NB4 (cell line): ENCODE measurements at places on chromosomes 5 and 9.

DNA sequence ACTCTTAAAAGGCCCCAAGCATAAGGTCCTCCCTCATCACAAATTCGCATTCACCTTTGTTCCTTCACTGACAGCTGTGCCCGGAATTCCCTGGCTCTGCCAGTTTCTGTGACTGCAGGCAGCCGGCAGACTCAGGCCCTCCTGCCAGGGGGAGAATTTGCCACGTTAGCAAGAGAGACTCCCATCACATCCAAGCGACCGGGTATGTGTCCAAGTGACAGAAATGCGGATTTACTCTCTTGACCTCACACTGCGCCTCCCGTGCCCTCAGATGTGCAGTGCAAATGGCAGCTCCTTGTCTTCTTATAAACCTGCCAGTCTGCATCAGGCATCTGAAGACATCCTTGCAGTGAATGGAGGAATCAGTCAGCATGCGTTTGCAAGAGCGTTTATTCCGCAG lies 187.1 kb upstream of the WWC1 start:
- no peak for DNase-seq

GRCh38 chr5:83430130-83431010 lies 41.2 kb upstream of the VCAN start:
- DNase-seq: peak; percentile 76

DNA sequence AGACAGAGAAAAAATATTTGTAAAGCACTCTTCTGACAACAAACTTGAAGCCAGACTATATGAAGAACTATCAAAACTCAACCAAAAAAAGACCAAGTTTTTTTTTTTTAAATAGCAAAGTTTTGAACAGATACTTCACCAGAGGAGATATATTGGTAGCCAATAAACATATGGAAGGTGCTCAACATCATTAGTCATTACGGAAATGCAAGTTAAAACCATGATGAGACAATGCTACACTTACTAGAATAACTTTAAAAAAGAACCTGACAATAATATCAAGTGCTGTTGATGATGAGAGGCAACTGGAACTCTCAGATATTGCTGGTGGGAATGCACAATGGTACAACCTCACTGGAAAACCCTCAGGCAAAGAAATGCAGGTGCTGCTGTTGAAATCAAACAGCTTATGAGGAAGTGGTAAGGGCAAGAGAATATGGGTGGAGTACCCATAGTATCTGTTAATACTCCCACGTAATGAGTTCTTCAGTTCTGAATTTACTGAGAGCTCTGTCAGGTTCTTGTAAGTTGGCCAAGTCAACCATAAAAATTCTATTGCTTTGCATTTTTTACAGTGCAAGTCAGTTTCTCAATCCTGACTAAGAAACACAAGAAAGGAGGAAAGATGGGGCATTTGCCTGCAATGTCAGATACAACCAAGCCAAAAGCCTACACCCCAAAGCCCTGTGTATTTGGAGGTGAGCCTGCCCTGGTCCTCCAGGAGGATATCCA lies 87.3 kb upstream of the GNAQ start:
- peak; percentile 89 for DNase-seq

DNA sequence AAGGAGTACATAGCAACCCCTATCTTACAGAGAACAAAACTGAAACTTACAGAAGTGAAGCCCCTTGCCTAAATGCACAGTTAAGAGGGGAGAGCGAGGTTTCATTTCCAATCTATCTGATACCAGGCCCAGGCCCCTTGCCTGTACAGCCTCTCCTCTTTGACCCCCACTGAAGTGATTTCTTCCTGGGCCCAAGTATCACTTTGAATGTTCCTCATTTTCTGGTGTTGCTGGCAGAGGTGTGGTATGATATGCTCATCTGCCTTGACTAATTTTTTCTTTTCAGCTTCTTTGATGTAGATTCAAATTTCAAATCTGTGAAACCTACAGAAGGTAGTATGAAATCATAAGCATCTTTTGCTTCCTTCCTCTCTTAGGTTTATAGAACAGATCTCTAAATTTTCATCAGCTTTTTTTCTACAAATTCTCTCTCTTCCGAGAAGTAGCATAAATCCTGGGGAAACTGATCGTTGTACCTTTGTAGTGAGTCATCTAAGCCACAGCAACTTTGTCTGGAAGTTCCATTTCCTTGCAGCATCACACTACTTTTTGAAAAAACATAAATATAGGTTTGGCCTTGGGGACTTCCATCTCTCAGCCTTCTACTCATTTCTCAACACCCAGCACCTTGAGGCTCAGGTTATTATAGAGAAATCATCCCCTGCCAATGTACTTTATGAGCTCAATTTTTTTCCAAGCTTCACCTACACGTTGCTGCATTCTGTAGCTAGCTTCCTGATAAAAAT lies 402.4 kb upstream of the PTGER4 start:
- no peak for DNase-seq

DNA sequence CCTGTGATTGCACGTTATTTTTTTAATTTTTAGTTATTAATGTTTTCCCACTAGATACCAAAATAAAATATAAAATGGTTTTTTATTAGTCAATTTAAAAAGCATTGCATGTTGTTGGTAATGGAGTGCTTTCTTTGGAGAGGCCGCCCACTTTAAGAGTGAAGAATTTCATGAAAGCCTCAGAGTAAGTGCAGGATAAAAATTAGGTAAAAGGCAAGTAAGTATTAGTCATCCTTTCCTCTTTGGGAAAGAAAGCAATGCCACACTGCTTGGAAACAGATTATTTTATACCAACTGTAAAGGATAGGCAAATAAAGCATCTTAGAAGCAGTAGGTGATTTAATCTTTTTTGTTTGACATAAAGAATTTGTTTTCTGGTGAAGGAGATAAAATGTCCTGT lies 62.9 kb downstream of the HSD17B4 start:
- no peak for DNase-seq

- DNase-seq: peak; percentile 21
These were observed 28.2 kb downstream of the CETN3 start for GRCh38 chr5:90381213-90381929.

- DNase-seq: peak; percentile 20
These were observed 23.5 kb upstream of the SAP30L start for GRCh38 chr5:154422298-154422697.

GRCh38 chr9:101787891-101788290 lies 49.4 kb upstream of the GRIN3A start:
- no peak for DNase-seq

DNA sequence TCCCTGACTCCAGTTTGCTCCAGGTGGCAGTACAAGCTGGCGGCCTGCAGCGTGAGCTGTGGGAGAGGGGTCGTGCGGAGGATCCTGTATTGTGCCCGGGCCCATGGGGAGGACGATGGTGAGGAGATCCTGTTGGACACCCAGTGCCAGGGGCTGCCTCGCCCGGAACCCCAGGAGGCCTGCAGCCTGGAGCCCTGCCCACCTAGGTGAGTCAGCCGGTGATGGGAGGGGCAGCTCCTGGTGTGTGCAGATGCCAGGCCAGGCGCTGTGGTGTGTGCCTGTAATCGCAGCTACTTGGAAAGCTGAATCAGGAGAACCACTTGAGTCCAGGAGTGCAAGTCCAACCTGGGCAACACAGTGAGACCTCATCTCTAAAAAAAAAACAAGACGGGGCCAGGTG lies 10.0 kb upstream of the CACFD1 start:
- no peak for DNase-seq

DNA sequence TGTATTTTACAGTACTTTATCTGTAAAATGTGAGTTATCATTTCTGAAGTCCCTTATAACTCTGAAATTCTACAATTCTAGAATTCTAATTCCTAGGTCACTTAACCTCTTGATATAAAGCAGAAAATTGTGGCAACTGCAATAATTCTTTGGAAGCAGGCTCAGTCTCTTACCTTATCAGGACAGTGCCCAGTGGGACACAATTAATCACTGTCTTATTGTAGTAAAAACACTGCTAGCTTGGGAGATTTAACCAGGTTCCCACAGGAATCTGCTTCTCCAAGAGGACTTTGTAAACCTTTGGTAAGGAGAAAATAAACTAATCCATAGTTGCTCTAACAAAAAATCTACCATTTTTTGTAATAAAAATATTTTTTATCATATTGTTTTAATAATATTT lies 18.3 kb upstream of the SPATA9 start:
- no peak for DNase-seq

DNA sequence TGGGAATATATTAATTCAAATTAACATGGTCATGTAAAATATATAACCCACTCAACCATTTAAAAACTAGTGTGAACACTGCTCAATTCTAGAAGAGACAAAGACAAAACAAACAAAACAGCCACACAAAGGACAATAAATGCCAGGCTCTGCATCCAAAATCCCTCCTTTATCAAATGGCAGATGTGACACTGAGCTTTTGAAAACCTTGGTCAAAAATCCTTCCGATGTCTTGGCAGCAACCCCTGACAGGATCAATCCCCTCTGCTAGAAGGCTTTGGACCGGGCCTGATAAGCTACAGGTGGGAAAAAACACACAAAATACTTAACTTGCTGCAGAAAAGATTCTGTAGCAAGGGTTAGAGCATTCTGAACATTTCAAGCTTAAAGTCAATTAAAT lies 61.5 kb downstream of the ZFR start:
- DNase-seq: no peak

- no peak for DNase-seq
These were observed 8.9 kb downstream of the OTP start for GRCh38 chr5:77629509-77630113.

DNA sequence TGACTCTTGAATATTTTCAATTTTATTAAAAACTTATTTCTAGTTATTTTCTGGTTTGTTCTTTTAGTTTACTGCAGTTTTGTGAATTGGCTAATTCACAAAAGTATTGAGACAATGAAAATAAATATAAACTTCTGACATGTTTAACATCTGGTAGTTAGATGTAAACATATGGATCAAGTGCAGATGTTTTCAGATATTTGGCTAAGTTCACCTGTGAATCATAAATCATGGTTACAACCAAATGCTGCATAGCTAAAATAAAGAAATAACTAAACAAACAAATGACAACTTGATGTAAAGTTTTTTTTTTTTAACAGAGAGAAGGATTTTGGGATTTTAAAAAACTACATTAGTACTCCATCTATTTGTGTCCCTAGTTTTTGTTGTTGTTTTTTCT lies 484.6 kb downstream of the SLCO4C1 start:
- no peak for DNase-seq

GRCh38 chr5:140113699-140114263 lies at the start of gene PURA:
TSS of gene PURA (plus strand) at chr5:140114109. CDS start at chr5:140114182, 73 bp downstream.
- DNase-seq: peak; percentile 95

- no peak for DNase-seq
These were observed 43.3 kb downstream of the RPS23 start for GRCh38 chr5:82234885-82235284.

- DNase-seq: peak; percentile 78
These were observed 8.4 kb downstream of the SLC36A3 start for GRCh38 chr5:151295138-151295537.

DNA sequence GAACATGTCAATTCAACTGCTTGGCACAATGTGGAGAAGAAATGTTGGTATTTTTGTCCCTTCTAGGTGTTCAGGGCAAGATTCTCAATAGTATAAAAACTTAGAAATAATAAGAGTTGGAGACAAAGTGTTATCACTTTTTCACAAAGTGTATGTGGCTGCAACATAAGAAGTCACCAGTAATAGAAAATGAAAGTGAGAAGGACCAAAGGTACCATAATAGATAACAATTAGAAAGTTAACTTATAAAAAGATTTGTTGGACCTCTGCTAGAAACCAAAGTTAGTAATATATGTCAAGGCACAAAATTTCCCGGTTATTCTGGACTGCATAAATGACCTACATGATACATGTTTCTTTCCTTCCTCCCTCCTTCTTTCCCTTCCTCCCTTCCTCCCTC lies 1535.3 kb downstream of the EFNA5 start:
- DNase-seq: no peak

DNA sequence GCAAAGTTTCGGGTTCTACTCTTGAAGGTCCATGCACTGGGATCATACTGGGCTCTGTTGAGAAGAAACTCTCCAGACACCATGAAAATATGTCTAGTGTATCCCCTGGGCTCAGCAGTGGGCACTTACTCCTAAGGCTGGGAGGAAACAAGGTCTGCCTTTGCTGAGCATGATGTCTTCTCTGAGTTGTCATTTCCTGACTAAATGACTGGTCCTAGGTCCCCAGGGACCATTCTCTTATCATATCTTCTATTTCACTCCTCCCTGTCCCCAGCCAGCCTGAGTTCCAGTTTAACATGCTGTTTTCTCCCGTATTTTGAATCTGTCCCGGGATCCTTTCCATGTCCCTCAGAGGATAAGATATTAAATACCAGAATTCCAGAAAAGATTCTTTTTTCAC lies 225.4 kb downstream of the MTRR start:
- DNase-seq: peak; percentile 11

- no peak for DNase-seq
These were observed 44.5 kb downstream of the TRIO start for GRCh38 chr5:14187660-14188059.

DNA sequence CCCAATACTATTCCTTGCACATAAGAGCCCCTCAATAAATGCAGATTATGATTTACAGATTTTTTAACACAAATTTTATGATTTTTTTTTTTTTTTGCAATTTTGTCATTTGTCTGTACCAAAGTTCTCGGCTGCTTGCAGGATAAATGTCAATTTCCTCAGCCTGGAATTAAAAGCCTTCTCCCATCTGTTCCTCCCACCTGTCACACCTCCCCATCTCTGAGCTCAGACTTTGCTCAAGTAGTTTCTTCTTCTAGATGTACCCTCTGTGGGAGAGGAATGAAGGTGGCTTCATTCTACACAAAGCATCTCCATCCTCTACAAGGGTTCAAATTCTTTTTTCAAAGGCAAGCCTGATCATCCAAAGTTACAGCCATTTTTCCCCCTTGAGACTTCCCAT lies 153.7 kb upstream of the GRAMD2B start:
- no peak for DNase-seq

GRCh38 chr9:70556771-70557170 lies 142.3 kb upstream of the KLF9 start:
- DNase-seq: no peak

DNA sequence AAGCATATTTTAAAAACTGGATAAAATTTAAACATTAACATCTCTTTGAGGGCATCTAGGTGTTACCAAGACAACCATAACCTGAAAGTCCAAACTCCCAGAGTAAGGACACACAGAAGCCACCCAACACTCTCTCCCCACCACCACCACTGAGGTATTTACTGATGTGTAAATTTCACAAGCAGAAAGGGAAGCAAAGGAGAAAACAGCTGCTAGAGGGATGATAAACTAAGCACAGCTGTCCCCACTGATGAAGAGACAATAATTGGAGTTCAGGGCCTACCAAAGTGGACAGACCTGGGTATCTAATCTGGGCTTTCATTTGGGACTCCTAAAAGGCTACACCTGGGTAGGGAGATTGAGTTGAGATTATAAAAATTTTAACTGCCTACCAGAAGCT lies 63.6 kb downstream of the FRMD3 start:
- no peak for DNase-seq
